ENCODE measurements at places on chromosomes 5 and 9. TPM values are rescaled to one million over a fixed set of nuclear protein-coding genes. Genes with fewer than 3 reads are reported as not detected.

SNCB gene
- polyA plus RNA-seq, result not detected

NR5A1 gene
- polyA plus RNA-seq, result 0.22 TPM

DNA sequence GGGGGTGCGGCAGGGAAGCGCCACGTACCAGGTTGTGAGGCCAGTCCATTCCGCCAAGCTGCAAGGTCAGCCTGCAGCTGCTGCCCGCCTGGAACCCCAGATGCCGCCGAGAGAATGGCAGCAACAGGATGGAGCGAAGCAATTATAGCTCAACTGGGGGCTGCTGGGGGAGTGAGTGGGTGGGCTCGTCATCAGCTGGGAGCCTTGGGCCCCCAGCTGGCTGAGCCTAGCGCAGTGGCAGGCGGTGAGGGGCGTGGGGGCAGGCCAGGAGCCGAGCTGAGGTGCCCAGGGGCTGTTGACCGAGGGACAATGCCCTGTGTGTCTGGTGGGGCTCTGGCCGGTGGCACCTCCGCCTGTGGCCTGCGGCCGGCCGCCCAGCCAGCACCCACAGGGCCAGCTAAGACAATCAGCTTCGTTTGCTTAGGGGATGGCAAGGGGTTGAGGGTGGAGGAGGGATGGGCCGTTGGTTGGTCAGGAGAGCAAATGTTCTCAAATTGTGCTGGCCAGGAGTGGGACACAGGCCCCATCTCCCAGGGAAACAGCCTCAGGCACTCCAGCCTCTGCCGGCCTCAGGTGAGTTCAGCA is at the start of gene IL17B:
IL17B (minus strand) TSS at position 116 of the 585 bp plus-strand sequence; CDS start at position 49, 67 bp downstream.
- peak within 1 kb of the TSS; percentile 49 for H3K27ac ChIP-seq
- DNase-seq, result no peak

DNA sequence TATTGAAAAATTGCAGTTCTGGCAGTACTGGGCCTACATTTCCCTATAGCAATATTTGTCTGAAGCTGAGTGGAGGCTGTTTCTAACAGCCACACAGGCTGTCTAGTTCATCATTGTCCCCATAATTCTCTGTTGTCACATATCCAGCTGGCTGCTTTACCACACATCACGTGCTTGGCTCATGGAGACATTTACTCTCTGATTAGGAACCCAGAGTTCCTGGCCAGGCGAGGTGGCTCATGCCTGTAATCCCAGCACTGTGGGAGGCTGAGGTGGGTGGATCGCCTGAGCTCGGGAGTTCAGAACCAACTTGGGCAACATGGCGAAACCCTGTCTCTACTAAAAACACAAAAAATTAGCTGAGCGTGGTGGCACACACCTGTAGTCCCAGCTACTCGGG is 81.4 kb downstream of the PGM5 start:
- no peak overlapping the region for H3K27ac ChIP-seq
- no peaks in the 10 kb centered on the region for H3K27me3 ChIP-seq
- DNase-seq, result no peak
- H3K4me1 ChIP-seq, result no peaks in the 10 kb centered on the region
- no peaks in the 10 kb centered on the region for H3K36me3 ChIP-seq
- H3K4me3 ChIP-seq, result no peak overlapping the region

- no peaks in the 10 kb centered on the region for H3K36me3 ChIP-seq
- no peaks in the 10 kb centered on the region for H3K27me3 ChIP-seq
- DNase-seq, result no peak
- H3K4me1 ChIP-seq, result no peaks in the 10 kb centered on the region
Measured at GRCh38 chr9:116387934-116388698, 234.5 kb downstream of the PAPPA start.

XPA gene
- 19.2 TPM for polyA plus RNA-seq

NME5 gene
- not detected for polyA plus RNA-seq

DNA sequence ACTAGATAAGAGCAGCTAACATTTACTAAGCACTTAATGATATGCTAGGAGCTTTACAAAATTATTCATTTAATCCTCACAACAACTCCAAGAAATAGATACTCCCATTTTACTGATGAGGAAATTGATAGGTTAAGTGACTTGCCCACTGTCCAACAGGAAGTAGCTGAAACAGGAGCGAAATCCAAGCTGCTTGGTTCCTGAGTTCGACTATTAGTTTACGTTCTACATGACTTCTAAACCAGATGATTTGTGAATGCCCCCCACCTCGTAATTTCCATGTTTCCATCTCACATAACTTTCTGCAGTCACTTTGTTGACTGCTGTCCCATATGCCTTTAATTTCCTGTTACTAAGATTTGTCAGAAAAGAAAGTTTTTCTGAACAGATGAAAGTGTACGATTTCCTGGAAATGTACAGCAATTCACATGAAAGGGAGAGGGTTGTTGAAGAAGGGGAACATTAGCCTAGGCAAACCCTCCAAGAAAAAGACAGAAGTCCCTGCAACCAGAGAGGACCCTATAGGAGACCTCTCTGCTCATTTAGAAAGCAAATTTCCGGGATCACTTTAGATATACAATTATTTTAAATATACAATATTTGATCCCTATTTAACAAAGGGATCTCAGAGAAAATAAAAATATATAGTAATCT is 279.1 kb upstream of the EFNA5 start:
- no peaks in the 10 kb centered on the region for H3K27me3 ChIP-seq
- H3K4me3 ChIP-seq, result no peak overlapping the region
- no peak for DNase-seq
- H3K4me1 ChIP-seq, result no peaks in the 10 kb centered on the region

DNA sequence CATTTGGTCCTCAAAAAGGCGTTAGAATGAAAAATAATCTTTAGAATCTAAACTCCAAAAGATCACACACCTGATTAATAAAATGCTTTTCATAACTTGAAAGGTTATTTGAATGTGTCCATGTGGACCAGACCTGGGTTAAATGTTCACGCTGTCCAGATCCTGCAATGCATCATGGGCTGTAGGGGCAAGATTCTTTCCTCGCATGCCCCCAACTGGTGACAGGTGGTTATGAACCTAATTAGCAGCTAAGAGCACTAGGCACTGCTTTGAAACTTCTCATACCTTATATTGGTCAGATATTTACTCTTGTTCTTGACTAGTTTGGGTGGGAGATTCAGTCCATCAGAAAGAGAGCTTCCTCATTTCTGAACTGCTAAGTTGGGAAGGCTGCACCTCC is 19.3 kb upstream of the PIP5K1B start:
- H3K4me3 ChIP-seq, result no peak overlapping the region
- no peaks in the 10 kb centered on the region for H3K27me3 ChIP-seq
- H3K4me1 ChIP-seq, result no peaks in the 10 kb centered on the region

ARHGEF28 gene
- 1.1 TPM for polyA plus RNA-seq

DNA sequence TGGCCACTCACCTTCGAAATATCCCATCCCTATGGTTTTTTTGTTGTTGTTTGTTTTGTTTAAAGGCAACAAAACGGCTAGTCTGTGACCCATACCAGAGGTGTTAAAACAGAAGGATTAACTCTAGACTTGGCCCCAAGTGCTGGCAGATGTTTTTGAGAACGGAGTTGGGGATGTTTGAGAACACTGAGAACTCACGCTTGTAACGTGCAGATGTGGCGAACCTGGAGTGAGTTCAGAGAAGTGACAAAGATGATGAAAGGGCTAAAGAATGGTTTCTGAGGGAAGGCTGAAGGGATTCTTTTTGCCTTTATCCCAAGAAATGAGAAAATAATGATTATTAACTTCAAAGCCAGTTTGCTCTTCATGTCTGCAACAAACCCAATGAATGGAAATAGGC is 286.5 kb downstream of the ZNF608 start:
- H3K4me3 ChIP-seq, result no peak overlapping the region
- no peaks in the 10 kb centered on the region for H3K27me3 ChIP-seq
- H3K36me3 ChIP-seq, result no peaks in the 10 kb centered on the region
- no peaks in the 10 kb centered on the region for H3K4me1 ChIP-seq
- no peak overlapping the region for H3K27ac ChIP-seq
- DNase-seq, result no peak

DNA sequence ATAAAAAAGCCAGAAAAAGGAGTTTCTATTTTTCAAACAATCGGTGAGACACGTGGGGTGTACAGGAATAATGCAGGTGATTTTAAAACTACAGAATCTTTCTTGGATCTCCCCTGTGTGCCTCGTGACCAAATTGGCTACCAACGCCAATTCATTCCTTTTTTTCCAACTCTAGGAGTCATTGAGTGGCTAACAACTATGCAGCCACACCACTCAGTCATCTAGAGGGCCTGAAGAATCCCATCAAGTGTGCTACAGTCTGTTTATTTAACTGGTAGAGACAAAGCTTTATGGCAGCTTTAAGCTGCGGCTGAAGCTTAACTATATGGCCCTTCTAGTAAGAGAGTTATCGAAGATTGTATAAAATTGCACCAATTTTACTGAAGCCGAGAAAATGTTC is 113.1 kb upstream of the NIPBL start:
- no peak overlapping the region for H3K27ac ChIP-seq
- no peaks in the 10 kb centered on the region for H3K36me3 ChIP-seq
- no peaks in the 10 kb centered on the region for H3K27me3 ChIP-seq
- peak; percentile 20 for DNase-seq
- H3K4me1 ChIP-seq, result no peaks in the 10 kb centered on the region
- H3K4me3 ChIP-seq, result no peak overlapping the region

GRCh38 chr9:133154097-133154989 is 9.4 kb downstream of the GBGT1 start:
- no peak overlapping the region for H3K4me3 ChIP-seq
- no peak overlapping the region for H3K27ac ChIP-seq
- H3K36me3 ChIP-seq, result no peaks in the 10 kb centered on the region
- DNase-seq, result no peak

GRCh38 chr5:156095709-156096241 is 231.2 kb upstream of the SGCD start:
- H3K4me3 ChIP-seq, result no peak overlapping the region
- H3K27ac ChIP-seq, result no peak overlapping the region
- DNase-seq, result no peak
- no peaks in the 10 kb centered on the region for H3K27me3 ChIP-seq
- H3K4me1 ChIP-seq, result no peaks in the 10 kb centered on the region

DNA sequence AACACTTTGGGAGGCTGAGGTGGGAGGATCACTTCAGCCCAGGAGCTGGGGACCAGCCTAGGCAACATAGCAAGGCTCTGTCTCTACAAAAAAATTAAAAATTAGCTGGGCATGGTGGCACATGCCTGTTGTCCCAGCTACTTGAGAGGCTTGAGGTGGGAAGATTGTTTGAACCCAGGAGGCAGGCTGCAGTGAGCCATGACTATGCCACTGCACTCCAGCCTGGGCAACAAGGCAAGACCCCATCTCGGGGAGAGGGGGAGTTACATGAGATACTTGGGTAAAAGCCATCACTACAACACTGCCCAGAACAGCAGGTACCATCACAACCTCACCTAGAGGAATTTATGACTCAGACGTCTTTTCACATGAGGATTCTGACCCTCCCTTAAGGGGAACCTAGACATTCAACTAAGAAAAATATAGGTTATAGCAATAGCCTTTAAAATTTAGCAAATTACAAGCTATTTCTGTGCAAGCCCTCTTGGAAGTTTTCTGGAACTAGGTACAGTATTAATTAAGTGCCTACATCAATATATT is 143.5 kb downstream of the NFIB start:
- H3K36me3 ChIP-seq, result no peaks in the 10 kb centered on the region
- H3K4me3 ChIP-seq, result no peak overlapping the region
- DNase-seq, result no peak
- H3K27me3 ChIP-seq, result no peaks in the 10 kb centered on the region

DNA sequence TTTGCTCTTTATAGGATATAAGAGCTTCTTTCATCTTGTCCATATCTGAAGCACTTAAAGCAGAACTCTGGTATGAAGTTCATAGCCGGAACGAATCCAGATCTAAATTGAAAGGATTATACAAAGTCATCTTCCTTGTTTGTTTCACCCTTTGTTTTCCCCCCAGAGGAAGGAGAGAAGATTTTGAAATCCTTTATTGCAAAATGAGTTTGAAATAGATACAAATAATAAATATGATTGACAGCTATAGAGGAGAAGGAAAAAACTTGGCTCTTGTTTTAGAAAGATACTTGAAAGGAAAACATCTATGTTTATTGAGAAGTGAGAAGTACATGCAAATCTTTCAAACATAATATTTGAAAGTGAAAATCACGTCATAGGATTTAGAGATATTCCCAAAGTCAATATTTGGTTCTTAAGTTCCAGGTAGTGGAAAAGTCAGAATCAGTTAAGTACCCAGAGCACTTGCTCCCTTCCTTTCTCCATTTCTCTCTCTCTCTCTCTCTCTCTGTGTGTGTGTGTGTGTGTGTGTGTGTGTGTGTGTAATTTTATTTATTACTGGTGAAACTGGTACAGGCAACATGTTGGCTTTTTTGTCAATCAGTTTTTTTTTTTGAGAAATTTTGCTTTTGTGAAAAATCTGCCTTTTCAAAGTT is 27.2 kb downstream of the PAM start:
- no peak for DNase-seq
- no peaks in the 10 kb centered on the region for H3K36me3 ChIP-seq
- no peaks in the 10 kb centered on the region for H3K4me1 ChIP-seq
- no peak overlapping the region for H3K27ac ChIP-seq
- no peaks in the 10 kb centered on the region for H3K27me3 ChIP-seq

GRCh38 chr5:174922955-174923354 is 198.6 kb downstream of the MSX2 start:
- H3K27me3 ChIP-seq, result no peaks in the 10 kb centered on the region
- no peak overlapping the region for H3K4me3 ChIP-seq
- H3K36me3 ChIP-seq, result no peaks in the 10 kb centered on the region
- DNase-seq, result no peak
- no peaks in the 10 kb centered on the region for H3K4me1 ChIP-seq
- H3K27ac ChIP-seq, result no peak overlapping the region

DNA sequence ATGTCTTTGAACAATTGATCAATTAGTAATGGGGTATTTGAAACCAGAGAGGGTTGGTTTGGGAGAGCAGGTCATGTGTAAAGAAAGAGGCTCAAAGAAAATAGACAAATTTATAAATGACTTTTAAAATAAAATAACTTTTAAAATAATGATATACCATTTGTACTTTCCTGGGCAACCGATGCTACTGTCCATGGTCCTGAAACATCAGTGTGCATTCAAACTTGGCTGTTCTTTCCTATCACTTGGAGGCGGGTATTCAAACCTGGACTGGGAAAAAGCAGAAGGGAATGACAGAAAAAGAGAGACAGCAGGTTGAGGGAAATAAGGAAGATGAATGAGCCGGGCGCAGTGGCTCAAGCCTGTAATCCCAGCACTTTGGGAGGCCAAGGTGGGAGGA is 1446.4 kb upstream of the WWC1 start:
- no peak overlapping the region for H3K27ac ChIP-seq
- H3K4me1 ChIP-seq, result no peaks in the 10 kb centered on the region
- no peak for DNase-seq
- H3K27me3 ChIP-seq, result no peaks in the 10 kb centered on the region
- no peaks in the 10 kb centered on the region for H3K36me3 ChIP-seq
- H3K4me3 ChIP-seq, result no peak overlapping the region

N4BP3 gene
- polyA plus RNA-seq, result 0.81 TPM

INSL4 gene
- not detected for polyA plus RNA-seq

- no peak overlapping the region for H3K27ac ChIP-seq
- H3K27me3 ChIP-seq, result no peaks in the 10 kb centered on the region
- no peaks in the 10 kb centered on the region for H3K36me3 ChIP-seq
- DNase-seq, result no peak
- H3K4me1 ChIP-seq, result no peaks in the 10 kb centered on the region
Measured at GRCh38 chr5:10317825-10318682, 10.4 kb upstream of the CMBL start.

- H3K4me3 ChIP-seq, result peak overlapping the region; percentile 1
- H3K27ac ChIP-seq, result peak overlapping the region; percentile 95
- no peaks in the 10 kb centered on the region for H3K36me3 ChIP-seq
- peaks cover 45% of the 10 kb centered on the region for H3K4me1 ChIP-seq
- H3K27me3 ChIP-seq, result no peaks in the 10 kb centered on the region
- peak; percentile 73 for DNase-seq
Measured at GRCh38 chr9:128072144-128073021, 4.4 kb downstream of the SLC25A25 start.

SPATA31C1 gene
- polyA plus RNA-seq, result not detected

GRCh38 chr5:148125641-148126040 is 42.7 kb upstream of the SPINK14 start:
- DNase-seq, result no peak
- no peaks in the 10 kb centered on the region for H3K4me1 ChIP-seq
- H3K4me3 ChIP-seq, result no peak overlapping the region
- H3K36me3 ChIP-seq, result no peaks in the 10 kb centered on the region
- no peaks in the 10 kb centered on the region for H3K27me3 ChIP-seq

SLC6A3 gene
- polyA plus RNA-seq, result 0.03 TPM

WNT8A gene
- not detected for polyA plus RNA-seq

Data from small intestine (tissue), 16 donors.